ENCODE measurements at places on chromosomes 13 and 19. TPM values are rescaled to one million over a fixed set of nuclear protein-coding genes. Genes with fewer than 3 reads are reported as not detected.

GRCh38 chr19:943551-944170 is 17.8 kb downstream of the ARID3A start:
- no peak for DNase-seq

DNA sequence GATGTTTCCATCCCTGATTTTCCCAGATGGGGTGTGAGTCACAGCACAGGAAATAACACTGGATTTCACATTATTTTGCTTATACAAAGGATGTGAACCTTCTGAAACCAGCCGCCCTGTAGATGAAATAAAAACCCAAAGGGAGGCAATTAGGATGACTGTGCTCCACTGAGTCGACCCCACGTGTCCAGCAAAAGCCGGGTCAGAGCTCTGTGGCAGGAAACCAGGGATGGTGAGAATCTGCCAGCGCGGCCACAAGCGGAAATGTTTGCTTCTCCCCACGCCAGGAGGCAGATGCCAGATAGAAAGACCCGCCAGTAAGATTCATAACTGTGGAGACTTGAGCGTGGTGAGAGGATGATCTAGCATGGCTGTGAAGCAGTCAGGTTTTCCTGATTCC is 764.4 kb downstream of the LIG4 start:
- DNase-seq: no peak

DNA sequence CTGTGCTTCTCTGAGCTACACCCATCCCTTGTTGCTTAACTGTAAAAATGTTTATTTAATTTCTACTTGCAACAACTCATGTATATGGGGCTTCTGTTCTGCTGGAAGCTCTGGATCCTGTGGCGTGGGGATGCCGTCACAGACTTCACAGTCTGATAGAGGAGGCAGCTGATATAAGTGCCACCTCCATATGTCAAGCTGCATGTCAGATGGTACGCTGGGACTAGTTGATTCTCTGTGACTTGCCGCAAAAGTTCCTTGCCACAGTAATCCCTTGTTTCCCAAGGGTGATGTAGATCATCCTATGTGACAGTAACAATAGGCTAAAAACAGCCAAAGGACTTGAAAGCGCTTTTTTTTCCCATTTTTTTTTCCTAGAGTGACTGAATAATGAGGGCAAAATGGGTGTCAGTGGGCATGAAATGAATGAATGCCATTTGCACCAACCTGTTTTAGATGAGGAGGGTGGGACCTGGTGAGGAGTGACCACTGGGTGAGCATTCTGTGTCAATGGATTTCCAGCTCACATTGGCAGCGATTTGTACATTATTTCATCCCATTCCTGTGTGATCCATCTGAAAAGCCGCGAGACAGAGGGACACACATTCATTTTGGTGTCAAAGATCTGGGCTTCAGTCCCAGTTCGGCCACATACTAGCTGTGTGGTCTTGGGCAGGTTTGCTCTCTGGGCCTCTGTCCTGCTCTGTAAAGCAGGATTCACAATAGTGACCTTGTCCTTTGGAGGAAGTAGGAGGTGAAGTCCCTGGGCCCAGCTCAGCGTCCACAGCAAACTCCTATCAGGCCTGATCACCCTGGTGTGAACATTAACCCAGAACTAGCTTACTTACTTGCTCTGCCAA is 88.9 kb upstream of the RNF113B start:
- DNase-seq: no peak

Gene ZNF578
- polyA plus RNA-seq: 2.6 TPM

Gene OR7C1
- polyA plus RNA-seq: 0.11 TPM

Gene METTL21C
- polyA plus RNA-seq: 0.09 TPM

Gene PIBF1
- 26.0 TPM for polyA plus RNA-seq

DNA sequence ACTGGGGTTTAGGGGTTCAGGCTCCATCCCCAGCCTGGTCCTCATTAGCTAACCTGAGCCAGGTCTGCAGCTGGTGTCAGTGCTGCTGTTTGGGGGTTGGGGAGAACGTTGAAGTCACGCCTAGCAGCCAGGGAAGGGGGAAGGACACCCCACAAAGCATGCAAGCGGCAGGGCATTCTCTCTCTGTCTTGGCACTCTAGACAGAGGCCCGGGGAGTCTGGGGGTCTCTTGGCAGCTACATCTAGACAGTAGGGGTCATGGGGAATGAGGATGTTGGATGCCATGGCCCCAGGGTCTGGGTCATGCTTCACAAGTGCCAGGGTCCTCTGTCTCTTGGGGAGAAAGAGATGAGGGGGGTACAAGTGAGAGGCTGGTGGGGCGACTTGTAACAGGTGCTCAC is 2.6 kb downstream of the ERICH4 start:
- DNase-seq: no peak

- DNase-seq: no peak
Measured at GRCh38 chr19:56086671-56087430, 34.2 kb downstream of the ZNF787 start.

GRCh38 chr19:35403116-35403760 is 32.4 kb downstream of the GPR42 start:
- no peak for DNase-seq

DNA sequence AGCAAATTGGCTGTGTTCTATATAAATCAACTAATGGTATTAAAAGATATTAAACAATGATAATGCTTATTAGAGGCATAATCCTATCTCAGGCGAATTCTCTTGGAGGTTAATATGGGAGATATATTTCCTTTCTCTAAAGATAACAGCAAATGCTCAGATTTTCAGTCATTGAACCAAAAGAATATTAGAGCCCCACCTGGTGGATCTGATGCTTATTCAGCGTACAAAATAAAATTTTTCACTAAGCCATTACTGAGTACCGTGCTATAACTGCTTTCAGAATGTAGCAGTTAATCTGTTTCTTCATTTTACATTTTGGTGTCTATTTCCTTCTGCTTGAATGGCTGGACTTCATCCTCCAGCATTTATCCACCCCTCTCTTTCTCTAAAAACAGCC is 143.3 kb upstream of the IPO5 start:
- DNase-seq: no peak

GRCh38 chr13:95793781-95794180 is 116.8 kb downstream of the DNAJC3 start:
- no peak for DNase-seq

GRCh38 chr19:7428651-7429113 is 60.2 kb downstream of the PEX11G start:
- no peak for DNase-seq

Gene KLHL1
- 0.05 TPM for polyA plus RNA-seq

GRCh38 chr19:18603958-18604819 is 2.4 kb downstream of the CRLF1 start:
- no peak for DNase-seq

DNA sequence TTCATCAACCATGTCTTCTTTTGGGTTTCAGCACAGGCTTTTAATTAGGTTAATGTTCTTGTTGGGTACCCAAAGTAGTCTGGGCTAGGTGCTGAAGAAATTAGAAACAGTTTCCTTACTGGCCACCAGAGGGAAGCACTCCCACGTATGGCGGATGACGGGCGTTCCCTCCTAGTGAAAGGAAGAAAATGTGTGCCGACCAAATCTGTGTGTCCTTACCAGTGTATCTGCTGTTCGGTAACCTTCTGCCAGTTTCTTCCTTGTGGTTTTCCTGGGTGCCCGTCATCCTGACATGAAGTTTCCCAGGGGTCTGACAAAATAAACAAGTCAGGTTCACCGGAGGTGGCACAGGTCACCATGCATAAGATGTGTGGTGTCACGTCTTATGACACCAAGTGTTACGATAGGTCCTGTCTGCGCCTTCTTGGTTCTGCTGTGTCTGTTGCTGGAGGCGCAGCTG is 6.0 kb upstream of the WDR88 start:
- DNase-seq: peak; percentile 35

DNA sequence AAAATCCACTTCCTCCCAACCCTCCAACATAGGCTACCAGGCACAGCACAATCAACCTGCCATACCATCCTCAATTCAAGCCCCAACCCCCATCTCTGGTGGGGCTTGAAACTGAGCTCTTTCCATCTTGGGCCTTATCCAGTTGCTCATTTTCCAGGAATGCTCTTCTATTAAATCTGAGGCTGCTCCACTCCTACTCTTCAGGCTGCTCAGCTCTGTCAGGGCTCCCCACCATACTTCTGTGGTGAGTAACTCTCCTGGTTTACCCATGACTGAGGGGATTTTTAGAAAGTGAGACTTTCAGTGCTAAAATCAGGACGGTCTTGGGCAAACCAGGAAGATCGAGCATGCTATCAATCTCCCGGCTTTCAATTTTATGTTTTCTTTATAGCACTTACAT is 512.8 kb downstream of the LMO7 start:
- DNase-seq: no peak

- no peak for DNase-seq
Measured at GRCh38 chr19:8666814-8667405, 31.7 kb downstream of the ACTL9 start.

Gene KLF5
- polyA plus RNA-seq: 78.5 TPM

Gene RPS19
- 3,799 TPM for polyA plus RNA-seq

Gene ZNF835
- polyA plus RNA-seq: 0.34 TPM

Gene DDX49
- 42.8 TPM for polyA plus RNA-seq

Gene TEAD2
- 6.6 TPM for polyA plus RNA-seq

DNA sequence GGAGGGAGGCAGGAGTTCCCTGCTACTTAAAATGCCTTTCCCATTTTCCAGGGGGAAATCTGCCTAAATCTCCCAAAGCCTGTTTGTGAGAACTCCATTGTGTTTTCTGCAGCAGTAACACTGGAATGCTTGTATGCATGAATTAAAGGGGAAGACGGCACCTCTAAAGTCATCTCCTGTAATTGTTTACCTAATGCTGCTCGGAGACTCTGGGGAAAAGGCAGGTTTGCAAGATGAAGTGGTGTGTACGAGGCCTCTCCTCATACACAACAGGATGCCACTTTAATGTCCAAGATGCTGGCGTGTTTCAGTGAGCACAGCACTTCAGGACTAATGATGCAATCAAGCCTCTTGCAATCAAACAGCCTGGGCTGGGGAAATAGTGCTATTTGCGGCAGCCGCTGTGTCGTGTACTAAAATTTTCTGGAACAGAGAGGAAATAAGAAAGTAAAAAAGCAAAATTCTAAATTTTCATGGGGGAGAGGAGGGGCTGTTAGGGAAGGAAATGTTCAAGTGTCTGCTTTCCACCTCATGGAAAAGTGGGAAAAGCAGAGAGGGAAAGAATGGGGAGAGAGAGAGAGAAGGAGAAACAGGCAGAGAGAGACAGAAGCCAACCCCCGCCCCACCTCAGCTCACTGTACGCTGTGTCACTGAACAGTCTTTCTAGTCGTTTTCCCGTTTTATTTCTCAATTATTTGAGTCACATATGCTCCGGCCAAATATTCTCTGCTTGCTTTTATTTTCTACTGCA is 32.9 kb downstream of the TSHZ3 start:
- no peak for DNase-seq

DNA sequence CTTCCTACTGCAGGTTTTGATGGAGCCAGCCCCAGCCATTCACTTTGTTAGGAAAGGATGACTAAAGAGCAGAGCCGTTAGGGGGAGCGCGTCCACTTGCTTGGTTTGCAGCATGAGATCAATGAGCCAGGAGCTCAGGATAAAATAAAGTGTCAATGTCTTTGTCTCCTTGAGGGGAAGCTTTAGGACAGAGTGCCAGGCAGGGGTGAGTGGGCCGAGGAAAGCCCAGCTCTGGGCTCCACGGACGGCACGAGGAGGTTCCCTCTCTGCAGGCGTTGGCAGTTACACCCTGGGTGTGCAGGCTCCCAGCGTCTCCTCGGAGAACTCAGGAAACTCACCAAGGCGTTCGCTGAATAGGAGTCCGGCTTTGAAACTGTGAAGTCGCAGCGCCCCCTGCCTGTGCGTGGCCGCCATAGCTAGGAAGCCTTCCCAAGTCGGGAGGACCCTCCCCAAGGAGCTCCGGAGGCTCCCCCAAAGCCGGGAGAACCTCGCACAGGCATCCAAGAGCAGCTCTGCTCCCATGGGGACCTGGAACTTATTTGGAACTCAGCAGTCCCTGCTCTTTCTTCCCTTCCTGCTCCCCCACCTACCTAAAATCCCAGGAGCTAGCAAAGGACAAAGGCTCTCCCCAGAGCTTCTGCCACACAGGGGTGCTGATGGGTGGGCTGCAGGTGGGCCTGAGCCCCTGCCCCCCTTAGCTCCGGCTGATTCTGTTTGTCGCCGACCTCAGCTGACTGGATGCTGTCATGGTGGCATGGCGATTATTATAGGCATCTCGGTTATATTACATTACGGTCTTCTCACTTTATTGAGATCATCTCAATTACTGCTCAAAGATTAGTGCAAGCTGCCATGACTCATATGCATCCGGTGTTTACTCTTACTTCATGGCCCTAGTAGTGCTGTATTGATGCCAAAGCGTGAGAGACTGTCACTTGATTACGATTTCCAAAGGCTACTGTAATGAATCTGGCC is 34.4 kb downstream of the GSX1 start:
- DNase-seq: peak; percentile 44

Gene KLC3
- polyA plus RNA-seq: 5.5 TPM

DNA sequence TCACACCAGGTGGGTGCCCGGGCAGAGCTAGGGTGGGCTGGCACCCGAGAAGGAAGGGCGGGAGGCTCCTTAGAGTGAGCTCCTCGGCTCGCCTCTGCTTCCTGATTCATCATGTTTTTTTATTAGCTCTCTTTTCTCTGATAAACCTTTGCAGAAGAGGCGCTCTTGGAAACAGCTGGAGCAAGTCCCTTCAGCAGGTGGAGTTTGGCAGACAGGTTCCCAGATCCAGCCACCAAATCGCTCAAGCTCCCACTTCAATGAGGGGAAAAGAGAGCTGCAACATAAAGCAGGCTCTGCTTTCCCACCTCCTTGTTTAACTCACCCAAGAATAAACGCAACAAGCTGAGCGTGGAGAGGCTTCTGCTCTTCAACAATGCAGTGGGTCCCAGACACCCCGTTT is 244.8 kb downstream of the TSHZ3 start:
- DNase-seq: no peak

GRCh38 chr13:93172109-93172508 is 54.5 kb upstream of the GPC6 start:
- DNase-seq: no peak
